OCI-LY7 (cell line): ENCODE measurements at places on chromosomes 4 and X. TPM values are rescaled to one million over a fixed set of nuclear protein-coding genes. Genes with fewer than 3 reads are reported as not detected.

DNA sequence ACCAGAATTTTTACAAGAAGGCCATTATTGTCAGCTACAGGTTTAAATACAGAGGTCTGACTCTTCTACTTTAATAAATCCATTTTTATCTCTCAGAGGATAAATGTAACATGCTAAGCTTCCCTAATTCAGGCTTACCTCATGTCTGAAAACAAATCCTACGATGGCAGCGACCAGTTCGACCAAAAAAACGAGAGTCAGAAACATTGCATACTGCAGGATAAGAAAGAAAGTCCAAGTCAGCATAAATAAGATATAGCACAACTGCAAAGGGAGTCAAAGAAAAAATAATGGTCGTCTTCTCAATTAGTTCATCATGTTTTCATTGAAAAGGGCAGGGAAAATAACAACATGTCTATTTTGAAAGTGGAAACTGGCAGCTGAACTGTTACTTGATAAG, 1.6 kb downstream of the TSPAN6 start:
- no peak for DNase-seq

Gene HMGN5
- total RNA-seq, result 14.8 and 15.3 TPM in 2 replicates

Gene PF4V1
- total RNA-seq, result not detected in 2 replicates

Gene NKX3-2
- 0.63 and 0.79 TPM in 2 replicates for total RNA-seq

Gene UBE2K
- 88.0 and 93.8 TPM in 2 replicates for total RNA-seq
